Smooth muscle cell of bladder (primary cell): ENCODE measurements at places on chromosomes 1 and 21. TPM values are rescaled to one million over a fixed set of nuclear protein-coding genes. Genes with fewer than 3 reads are reported as not detected.

The ORC1 gene
- total RNA-seq: 0.28 and 1.00 TPM in 2 replicates

The ARTN gene
- 0.14 and 0.18 TPM in 2 replicates for total RNA-seq

The GJA9 gene
- under 0.01 TPM in 1 of 2 replicates, not detected in the other for total RNA-seq

The ACOT7 gene
- total RNA-seq: 25.4 and 37.7 TPM in 2 replicates

The JAM2 gene
- total RNA-seq: 2.6 and 6.9 TPM in 2 replicates

The MATN1 gene
- total RNA-seq: 0.09 and 0.14 TPM in 2 replicates

The LRRC38 gene
- total RNA-seq: 0.09 and 0.28 TPM in 2 replicates

The PLEKHG5 gene
- 5.5 and 7.0 TPM in 2 replicates for total RNA-seq

The RGS13 gene
- total RNA-seq: 0.14 and 0.28 TPM in 2 replicates

The PCBP3 gene
- 1.0 and 1.6 TPM in 2 replicates for total RNA-seq

The DIO1 gene
- total RNA-seq: not detected in 2 replicates

The IRF6 gene
- total RNA-seq: 0.09 and 0.14 TPM in 2 replicates

The NCAM2 gene
- 1.8 and 9.6 TPM in 2 replicates for total RNA-seq

The LCE1A gene
- total RNA-seq: not detected in 2 replicates

The CSF1 gene
- total RNA-seq: 38.0 and 47.1 TPM in 2 replicates
